ENCODE measurements at places on chromosomes 7 and 10. TPM values are rescaled to one million over a fixed set of nuclear protein-coding genes. Genes with fewer than 3 reads are reported as not detected.
A peak's percentile ranks its signal among the peaks of the same experiment; 100 is the strongest.

Gene SPDYE1
- total RNA-seq = not detected

Gene GNG11
- total RNA-seq = 8.8 TPM

Gene GFRA1
- total RNA-seq = 76.6 TPM

- peaks cover 15% of the 10 kb centered on the region for H3K4me1 ChIP-seq
- H3K27ac ChIP-seq = no peak overlapping the region
- DNase-seq = no peak
- no peaks in the 10 kb centered on the region for H3K27me3 ChIP-seq
These were observed 31.7 kb downstream of the MAGI2 start for GRCh38 chr7:79421751-79422150.

Gene SLC4A2
- total RNA-seq = 61.5 TPM

- no peak overlapping the region for H3K27ac ChIP-seq
- no peaks in the 10 kb centered on the region for H3K27me3 ChIP-seq
- H3K36me3 ChIP-seq = peaks cover 16% of the 10 kb centered on the region
- peak; percentile 98 for DNase-seq
- H3K4me1 ChIP-seq = no peaks in the 10 kb centered on the region
These were observed 10.9 kb downstream of the TECPR1 start for GRCh38 chr7:98240961-98241673.

DNA sequence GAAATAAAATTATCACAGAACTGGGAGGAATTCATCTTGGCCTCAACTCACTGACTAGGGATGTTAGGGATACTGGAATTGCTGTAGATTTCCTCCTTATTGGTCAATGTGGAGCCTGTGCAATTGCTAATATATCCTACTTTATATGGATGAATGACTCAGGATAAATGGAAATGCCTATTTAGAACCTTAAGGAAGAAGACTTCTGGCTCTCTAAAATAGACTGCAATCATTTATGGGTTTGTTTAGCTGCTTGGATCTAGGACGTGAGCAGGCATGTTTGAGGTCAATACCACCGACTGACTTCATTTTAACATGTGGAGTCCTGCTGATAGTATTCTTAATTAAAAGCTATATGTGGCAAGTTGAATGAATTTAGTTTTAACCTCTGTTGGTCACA is 1040.1 kb upstream of the LRRN3 start:
- H3K27ac ChIP-seq = no peak overlapping the region
- no peak for DNase-seq
- no peaks in the 10 kb centered on the region for H3K4me1 ChIP-seq

Gene OR13A1
- under 0.01 TPM for total RNA-seq

GRCh38 chr10:59575269-59575668 is 134.4 kb downstream of the SLC16A9 start:
- no peaks in the 10 kb centered on the region for H3K36me3 ChIP-seq
- no peaks in the 10 kb centered on the region for H3K4me1 ChIP-seq
- DNase-seq = peak; percentile 39

DNA sequence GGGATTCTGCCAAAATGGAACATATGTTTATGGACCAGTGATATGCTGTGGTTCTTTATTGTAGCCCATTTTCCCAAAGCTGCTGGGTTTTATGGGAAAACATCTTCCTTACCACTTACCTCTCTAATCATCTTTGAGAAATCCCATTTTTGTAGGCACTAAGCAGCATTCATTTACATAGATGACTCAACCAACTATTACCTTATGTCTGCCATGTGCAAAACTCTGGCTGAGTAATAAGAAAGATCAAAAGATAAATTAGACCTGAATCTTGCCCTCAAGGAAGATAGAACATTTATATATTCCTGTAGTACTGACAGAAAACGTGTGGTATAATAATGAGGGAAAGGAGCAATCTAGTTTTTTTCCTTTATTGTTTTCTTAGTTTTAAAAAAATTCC is 24.3 kb downstream of the CBLL1 start:
- no peak overlapping the region for H3K4me3 ChIP-seq
- H3K4me1 ChIP-seq = no peaks in the 10 kb centered on the region
- DNase-seq = no peak
- H3K36me3 ChIP-seq = no peaks in the 10 kb centered on the region
- no peak overlapping the region for H3K27ac ChIP-seq

Gene TAS2R4
- total RNA-seq = 2.9 TPM

Gene WAPL
- total RNA-seq = 46.0 TPM

GRCh38 chr10:102418622-102419268 is at the start of gene PSD:
PSD (minus strand) TSS chr10:102418785; CDS start chr10:102417038, 1,747 bp downstream.
- H3K36me3 ChIP-seq = peaks cover 8% of the 10 kb centered on the region
- H3K27me3 ChIP-seq = peaks cover 28% of the 10 kb centered on the region
- peak; percentile 43 for DNase-seq
- peak within 1 kb of the TSS; percentile 78 for H3K4me3 ChIP-seq
- peaks cover 20% of the 10 kb centered on the region for H3K4me1 ChIP-seq

Gene NACAD
- 0.72 TPM for total RNA-seq

GRCh38 chr10:86155054-86155921 is 211.3 kb downstream of the GRID1 start:
- H3K27ac ChIP-seq = no peak overlapping the region
- DNase-seq = peak; percentile 30
- no peaks in the 10 kb centered on the region for H3K4me1 ChIP-seq

Gene NANOS1
- total RNA-seq = 1.1 TPM

DNA sequence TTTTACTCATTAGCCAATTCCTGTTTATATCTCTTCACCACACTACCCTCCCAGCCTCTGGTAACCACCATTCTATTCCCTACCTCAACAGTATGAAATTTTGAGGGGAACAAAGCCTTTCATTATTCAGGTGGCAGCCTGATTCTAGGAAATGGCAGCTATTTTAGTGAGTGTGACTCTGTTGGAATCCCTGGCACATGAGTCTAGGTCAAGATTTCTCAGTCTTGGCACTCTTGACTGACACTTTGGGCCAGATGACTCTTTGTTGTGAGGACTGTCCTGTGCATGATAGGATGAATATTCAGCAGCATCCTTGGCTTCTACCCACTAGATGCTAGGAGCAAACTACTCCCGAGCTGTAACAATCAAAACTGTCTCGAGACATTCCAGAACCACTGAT is 322.8 kb upstream of the PHYHIPL start:
- H3K27ac ChIP-seq = no peak overlapping the region
- peaks cover 19% of the 10 kb centered on the region for H3K4me1 ChIP-seq
- no peaks in the 10 kb centered on the region for H3K36me3 ChIP-seq

- H3K27me3 ChIP-seq = peaks cover 4% of the 10 kb centered on the region
- DNase-seq = no peak
These were observed 164.1 kb upstream of the C1GALT1 start for GRCh38 chr7:7018290-7018689.

GRCh38 chr7:17646253-17646956 is 293.9 kb downstream of the SNX13 start:
- H3K36me3 ChIP-seq = no peaks in the 10 kb centered on the region
- H3K27ac ChIP-seq = no peak overlapping the region
- no peak overlapping the region for H3K4me3 ChIP-seq
- H3K4me1 ChIP-seq = peaks cover 12% of the 10 kb centered on the region

- no peaks in the 10 kb centered on the region for H3K27me3 ChIP-seq
- H3K4me1 ChIP-seq = peaks cover 46% of the 10 kb centered on the region
- H3K27ac ChIP-seq = peak overlapping the region; percentile 45
- peak; percentile 98 for DNase-seq
- H3K36me3 ChIP-seq = peaks cover 7% of the 10 kb centered on the region
These were observed 965 bp downstream of the ZCCHC24 start for GRCh38 chr10:79444199-79445119.

GRCh38 chr7:38311329-38311937 is 38.0 kb upstream of the TARP start:
- H3K4me3 ChIP-seq = peak overlapping the region; percentile 66
- no peak for DNase-seq
- H3K27me3 ChIP-seq = peaks cover 8% of the 10 kb centered on the region
- peaks cover 1% of the 10 kb centered on the region for H3K4me1 ChIP-seq
- H3K36me3 ChIP-seq = no peaks in the 10 kb centered on the region

Gene CNNM1
- total RNA-seq = 0.36 TPM

GRCh38 chr7:153887749-153888569 is 164.2 kb upstream of the DPP6 start:
- no peak overlapping the region for H3K27ac ChIP-seq
- H3K4me3 ChIP-seq = no peak overlapping the region
- no peak for DNase-seq

DNA sequence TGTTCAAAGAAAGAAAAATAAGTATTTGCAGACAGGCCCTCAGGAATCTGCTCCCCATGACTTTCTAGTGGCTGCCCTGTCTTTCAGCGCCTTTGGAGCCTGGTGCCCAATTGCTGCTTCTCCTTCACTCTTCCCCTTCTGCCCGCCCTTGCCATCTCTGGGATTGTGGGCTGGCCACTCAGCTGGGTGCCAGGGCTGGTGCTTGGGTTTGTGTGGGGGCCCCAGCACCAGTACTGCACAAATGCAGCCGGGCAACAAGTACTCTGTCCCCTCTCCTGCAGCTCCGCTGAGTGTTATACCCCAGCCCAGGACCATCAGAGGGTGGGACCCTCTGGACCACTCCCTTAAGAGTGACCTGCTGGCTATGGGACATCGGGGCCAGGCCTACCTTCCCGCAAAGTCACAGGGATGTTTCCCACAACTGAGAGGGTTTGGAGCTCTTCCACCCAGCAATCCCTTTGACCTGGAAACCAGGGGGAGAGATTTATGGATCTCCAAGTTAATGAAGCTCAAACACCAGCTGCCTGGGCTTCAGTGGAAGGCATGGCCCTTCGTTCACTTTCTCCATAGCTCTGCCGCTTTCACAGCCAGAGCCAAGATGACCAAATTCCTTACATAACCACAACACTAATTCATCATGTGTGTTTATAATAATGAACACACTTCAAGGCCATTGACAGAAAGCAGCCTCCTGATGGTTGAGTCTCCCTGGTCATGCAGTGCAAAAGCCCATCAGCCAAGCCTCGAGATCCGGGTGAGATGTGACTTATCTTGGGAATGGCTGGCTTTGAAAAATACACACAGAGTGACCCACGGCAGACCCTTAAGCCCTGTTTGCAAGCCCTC is 313.9 kb upstream of the ZNF32 start:
- no peak for DNase-seq
- H3K27me3 ChIP-seq = no peaks in the 10 kb centered on the region
- no peak overlapping the region for H3K27ac ChIP-seq
- peaks cover 33% of the 10 kb centered on the region for H3K4me1 ChIP-seq
- no peak overlapping the region for H3K4me3 ChIP-seq

Gene RPEL1
- total RNA-seq = 0.29 TPM

- H3K27ac ChIP-seq = no peak overlapping the region
- no peak overlapping the region for H3K4me3 ChIP-seq
- peaks cover 6% of the 10 kb centered on the region for H3K4me1 ChIP-seq
- peaks cover 41% of the 10 kb centered on the region for H3K36me3 ChIP-seq
- no peaks in the 10 kb centered on the region for H3K27me3 ChIP-seq
These were observed 28.8 kb downstream of the CYP17A1 start for GRCh38 chr10:102808380-102808779.

Gene GNAI1
- total RNA-seq = 42.1 TPM

- H3K4me3 ChIP-seq = no peak overlapping the region
- no peak overlapping the region for H3K27ac ChIP-seq
- no peak for DNase-seq
- H3K27me3 ChIP-seq = no peaks in the 10 kb centered on the region
These were observed 245.4 kb downstream of the AUTS2 start for GRCh38 chr7:69843653-69844052.

- H3K27me3 ChIP-seq = no peaks in the 10 kb centered on the region
- H3K4me3 ChIP-seq = no peak overlapping the region
- H3K36me3 ChIP-seq = no peaks in the 10 kb centered on the region
- no peak for DNase-seq
These were observed 9.6 kb downstream of the TMEM176B start for GRCh38 chr7:150790416-150791075.

DNA sequence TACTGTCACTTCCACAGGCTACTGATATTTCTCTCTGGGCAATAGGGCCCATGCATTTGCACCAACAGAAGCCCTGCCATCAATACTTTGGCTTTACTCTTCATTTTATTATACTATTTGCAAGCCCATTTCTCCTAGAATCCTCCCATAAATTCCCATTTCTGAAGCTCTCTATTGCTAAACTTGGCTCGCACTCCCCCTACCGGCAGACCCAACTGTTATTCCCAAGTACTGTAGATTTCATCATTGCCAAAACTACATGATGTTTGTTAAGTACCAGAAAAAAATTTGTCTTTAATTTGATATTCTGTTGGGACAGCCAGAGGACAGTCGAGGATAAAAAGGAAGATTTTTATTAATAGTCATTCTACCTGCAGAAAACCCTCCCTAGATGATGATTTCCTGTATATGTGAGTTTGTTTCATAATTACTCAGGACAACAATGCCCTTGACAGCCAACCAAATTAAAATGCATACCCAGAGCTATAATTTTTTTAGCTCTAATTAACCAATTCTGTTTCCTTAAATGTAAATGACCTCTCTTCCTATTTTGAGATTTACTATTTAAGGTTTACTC is 298.6 kb downstream of the REEP3 start:
- DNase-seq = peak; percentile 76
- H3K36me3 ChIP-seq = no peaks in the 10 kb centered on the region
- peaks cover 8% of the 10 kb centered on the region for H3K27me3 ChIP-seq
- no peaks in the 10 kb centered on the region for H3K4me1 ChIP-seq
- no peak overlapping the region for H3K4me3 ChIP-seq

GRCh38 chr10:8417631-8418030 is 363.1 kb downstream of the GATA3 start:
- no peak overlapping the region for H3K27ac ChIP-seq
- H3K4me1 ChIP-seq = no peaks in the 10 kb centered on the region
- H3K4me3 ChIP-seq = no peak overlapping the region
- DNase-seq = no peak
- no peaks in the 10 kb centered on the region for H3K36me3 ChIP-seq

DNA sequence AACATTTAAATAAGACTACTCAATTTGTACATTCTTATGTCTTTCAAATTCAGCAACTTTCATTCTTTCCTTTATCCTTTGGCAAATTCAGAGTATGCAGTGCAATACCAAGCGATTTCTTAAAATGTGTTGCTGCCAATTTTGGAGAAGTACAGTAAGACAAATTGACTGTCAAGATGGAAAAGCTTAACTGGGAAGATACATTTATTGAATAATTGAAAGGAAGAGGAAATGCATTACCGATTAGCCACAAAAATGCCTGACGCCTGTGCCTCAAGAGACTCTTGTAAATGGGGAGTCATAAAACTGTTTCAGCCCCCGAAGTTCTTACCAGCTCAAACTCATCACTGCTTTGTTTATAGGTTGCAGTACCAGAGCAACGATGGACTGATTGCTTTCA is 373.3 kb upstream of the GALNT17 start:
- H3K4me1 ChIP-seq = no peaks in the 10 kb centered on the region
- no peak for DNase-seq
- H3K4me3 ChIP-seq = no peak overlapping the region
- no peaks in the 10 kb centered on the region for H3K36me3 ChIP-seq
- no peaks in the 10 kb centered on the region for H3K27me3 ChIP-seq
